ENCODE measurements at places on chromosomes 5 and 9.

GRCh38 chr9:114761523-114761922 lies 44.3 kb downstream of the TNFSF15 start:
- DNase-seq, result no peak

DNA sequence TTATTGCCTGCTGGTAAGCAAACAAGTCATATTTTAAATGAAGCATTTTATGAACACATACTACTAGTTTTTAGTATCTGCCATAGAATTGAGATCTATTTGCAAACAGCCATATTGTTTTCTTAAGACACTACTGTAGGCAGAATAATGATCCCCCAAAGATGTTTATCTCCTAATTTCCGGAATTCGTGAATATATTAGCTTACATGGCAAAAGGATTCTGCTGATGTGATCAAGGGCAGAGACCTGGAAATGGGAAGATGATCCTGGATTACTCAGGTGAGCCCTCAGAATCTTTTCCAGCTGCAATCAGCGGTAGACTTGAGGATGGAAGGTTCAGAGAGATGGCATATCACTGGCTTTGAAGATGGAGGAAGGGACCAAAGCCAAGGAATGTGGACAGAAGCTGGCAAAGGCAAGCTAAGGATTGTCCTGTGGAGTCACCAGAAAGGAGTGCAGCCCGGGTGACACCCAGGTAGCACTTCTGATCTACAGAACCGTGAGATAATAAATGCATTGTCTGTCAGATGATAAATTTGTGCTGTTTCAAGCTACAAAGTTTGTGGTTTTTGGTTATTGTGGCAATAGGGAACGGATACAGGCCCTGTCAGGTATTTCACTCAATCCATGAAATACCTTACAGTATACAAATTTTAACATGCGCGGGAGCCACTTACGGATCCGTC lies 1.0 kb upstream of the ERCC6L2 start:
- DNase-seq, result no peak

DNA sequence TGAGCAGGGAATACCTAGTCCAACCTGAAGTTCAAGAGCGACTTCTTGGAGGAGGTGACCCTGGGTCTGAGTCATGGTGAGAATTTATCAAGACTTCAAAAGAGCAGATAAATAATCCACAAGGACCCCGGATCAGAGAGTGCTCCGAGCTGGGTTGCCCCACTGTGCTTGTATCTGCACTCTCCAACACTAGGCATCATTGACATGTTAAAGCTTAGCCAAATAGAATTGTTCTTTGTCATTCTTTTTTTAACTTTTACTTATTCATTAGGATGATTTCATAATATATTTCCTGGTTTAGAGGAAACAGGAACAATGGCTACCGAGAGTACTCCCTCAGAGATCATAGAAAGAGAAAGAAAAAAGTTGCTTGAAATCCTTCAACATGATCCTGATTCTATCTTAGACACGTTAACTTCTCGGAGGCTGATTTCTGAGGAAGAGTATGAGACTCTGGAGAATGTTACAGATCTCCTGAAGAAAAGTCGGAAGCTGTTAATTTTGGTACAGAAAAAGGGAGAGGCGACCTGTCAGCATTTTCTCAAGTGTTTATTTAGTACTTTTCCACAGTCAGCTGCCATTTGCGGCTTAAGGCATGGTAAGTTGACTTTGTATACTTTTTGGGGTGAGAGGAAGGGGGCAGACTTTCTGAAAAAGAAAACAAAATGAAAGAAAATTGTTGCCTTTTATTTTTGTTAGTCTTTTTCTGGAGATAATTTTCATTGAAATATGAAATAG lies at the start of gene CARD6:
CARD6 (plus strand) TSS at position 300 of the 738 bp plus-strand sequence; CDS start at position 316, 16 bp downstream.
- no peak for DNase-seq

- DNase-seq, result no peak
Observed at GRCh38 chr5:73444499-73445438, 3.8 kb downstream of the FOXD1 start.

- no peak for DNase-seq
Observed at GRCh38 chr5:117792476-117792875, 1195.9 kb downstream of the DTWD2 start.

DNA sequence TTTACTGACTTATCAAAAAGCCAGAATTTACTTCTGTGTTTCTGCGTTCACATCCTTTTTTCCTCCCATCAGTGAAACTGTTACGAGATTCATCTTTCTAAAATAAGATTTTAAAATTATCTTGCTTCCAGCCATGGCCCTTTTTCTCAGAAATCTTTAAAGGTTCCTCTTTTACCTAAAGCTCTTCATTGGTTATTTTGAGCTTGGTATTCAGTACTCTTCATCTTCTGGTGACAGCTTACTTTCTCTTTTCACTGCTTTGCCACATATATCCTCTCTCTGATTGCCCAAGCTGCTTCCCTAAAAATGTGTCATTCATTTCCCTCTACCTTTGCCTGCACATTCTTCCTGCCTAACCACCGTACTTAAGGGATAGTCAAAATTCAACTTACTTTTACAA lies 32.3 kb downstream of the TGFBR1 start:
- no peak for DNase-seq

DNA sequence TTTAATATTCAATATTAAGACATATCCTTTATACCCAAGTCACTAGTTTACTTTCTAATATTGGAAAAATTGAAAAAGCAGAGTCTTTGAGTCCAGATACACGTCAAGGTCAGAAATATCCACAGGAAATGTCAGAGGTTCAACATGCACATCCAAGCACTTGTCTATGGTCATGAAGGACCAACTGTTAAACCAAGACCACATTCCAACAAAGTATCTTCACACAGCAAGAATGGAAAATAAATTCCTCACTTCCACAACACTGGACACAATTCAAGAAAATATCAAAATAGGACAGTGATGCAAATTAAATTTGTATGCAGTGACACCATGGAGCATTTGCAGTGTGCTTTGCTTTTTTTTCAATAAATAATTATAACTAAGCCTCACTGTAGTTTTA lies 142.5 kb downstream of the GABRB2 start:
- no peak for DNase-seq

- no peak for DNase-seq
Observed at GRCh38 chr5:33685873-33686755, 205.7 kb downstream of the ADAMTS12 start.

All from stimulated activated CD4-positive, alpha-beta T cell treated with anti-CD3 and anti-CD28 coated beads, TNF-alpha, amount 100 ng/mL, for 24 hours (primary cell).